ENCODE measurements at places on chromosomes 7 and 10.
A peak's percentile ranks its signal among the peaks of the same experiment; 100 is the strongest.

- DNase-seq: no peak
These were observed 24.5 kb upstream of the KLF14 start for GRCh38 chr7:130758429-130759056.

GRCh38 chr10:24382596-24382978 is 173.6 kb downstream of the KIAA1217 start:
- peak; percentile 26 for DNase-seq

- DNase-seq: no peak
These were observed 326.8 kb upstream of the POT1 start for GRCh38 chr7:125256446-125256845.

DNA sequence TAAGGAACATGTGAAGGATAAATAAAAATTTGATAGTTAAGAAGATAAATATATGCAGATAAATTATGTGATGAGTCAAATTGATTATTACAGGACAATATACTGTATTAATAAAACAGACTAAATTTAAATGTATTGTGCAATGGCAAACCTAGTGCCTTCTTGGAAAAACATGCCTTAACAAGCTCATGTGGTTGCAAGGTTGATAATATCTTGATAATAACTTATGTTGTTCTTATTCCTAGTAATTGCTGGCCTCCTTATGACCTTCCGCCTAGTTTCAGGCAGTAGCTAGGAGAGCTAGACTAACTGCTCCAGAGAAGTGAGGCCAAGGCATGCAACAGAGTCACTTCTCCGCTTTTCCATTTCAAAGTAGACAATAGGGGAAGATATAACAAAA is 7.6 kb upstream of the RAB11FIP2 start:
- no peak for DNase-seq

All from activated CD4-positive, alpha-beta T cell treated with anti-CD3 and anti-CD28 coated beads for 48 hours (primary cell).